ENCODE measurements at places on chromosomes 3 and 15.

- no peak for DNase-seq
Measured at GRCh38 chr3:190302212-190302867, 19.9 kb downstream of the CLDN1 start.

GRCh38 chr15:93722165-93722564, 509.2 kb upstream of the MCTP2 start:
- DNase-seq, result no peak

DNA sequence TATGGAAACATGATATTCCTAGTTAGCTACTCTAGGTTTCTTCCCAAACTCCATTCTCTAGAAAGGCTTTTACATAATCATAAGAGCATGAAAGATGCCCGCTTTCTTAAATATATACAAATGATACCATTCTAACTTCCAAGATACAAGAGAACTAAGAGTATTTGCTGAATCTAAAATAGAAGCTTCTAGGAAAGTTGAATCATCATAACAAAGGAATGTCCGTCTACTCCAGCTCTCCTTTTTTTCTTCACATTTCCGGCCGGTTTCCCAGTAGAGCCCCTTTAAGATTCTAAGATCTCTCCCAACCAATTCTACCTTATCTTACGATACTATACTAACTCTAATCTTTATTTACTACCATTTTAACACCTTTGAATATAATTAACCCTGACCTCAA, 60.1 kb downstream of the RAD18 start:
- DNase-seq, result no peak

DNA sequence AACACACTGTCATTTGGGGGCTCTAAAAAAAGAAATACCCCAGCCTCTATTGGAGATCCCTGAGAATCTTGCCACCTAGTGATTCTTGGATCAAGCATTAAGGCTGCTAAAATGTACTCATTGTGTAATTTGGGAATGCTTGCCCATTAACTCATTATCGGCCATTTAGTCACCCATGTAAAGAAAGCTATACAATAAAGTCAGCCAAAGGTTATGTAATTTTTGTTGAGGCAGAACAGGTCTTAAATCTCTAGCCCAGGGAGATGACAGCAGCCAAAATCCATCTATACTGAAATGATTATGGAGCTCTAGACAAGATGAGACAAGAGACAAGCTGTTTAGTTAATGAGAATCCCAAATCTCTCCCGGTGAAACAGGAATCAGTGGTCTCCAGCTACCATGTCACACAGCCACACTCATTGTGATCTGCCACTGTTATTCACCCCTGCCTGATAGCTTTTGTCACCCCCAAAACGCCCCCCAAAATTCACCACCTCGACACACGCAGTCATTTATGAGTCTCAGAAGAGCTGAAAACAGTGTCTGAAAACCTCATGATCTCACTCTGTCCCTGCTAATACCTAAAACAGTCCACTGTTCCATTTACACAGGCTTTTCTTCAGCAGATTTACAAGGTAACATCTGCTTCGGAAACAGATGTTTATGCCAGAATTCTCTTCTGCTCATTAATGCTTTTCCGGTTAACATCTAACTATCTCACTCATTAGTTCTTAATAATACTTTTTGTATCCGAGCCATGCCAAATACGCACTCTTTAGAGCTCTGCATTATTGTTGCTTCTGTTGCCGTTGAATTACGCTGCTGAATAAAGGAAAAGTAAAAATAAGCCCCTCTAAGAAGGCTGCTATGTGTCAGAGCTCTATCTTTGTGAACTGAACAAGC, 138.5 kb downstream of the RORA start:
- no peak for DNase-seq

GRCh38 chr3:133364704-133365103, 35.2 kb upstream of the BFSP2 start:
- DNase-seq, result no peak

GRCh38 chr15:63818191-63818590, 15.6 kb downstream of the HERC1 start:
- DNase-seq, result no peak

DNA sequence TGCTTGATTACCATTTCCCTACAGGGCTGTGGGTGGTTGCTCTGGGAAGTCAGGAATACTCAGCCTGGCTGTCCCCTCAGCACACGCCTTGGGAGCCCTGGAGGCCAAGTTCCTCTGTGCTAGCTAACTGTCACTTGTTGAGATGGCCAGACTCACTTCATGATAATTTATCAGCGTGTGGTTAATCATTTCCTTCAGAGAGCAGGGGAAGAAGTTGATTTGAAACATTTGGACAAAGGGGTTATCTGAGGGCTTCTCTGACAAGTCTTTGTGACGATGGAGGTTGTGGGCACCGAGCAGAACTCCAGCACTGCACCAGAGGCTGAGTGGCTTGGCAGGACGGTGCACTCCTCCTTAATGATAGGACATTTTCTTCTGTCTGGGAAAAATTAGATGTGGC, 61.9 kb downstream of the WHAMM start:
- DNase-seq, result no peak

GRCh38 chr3:14536837-14537589, 3.1 kb downstream of the GRIP2 start:
- DNase-seq, result no peak

DNA sequence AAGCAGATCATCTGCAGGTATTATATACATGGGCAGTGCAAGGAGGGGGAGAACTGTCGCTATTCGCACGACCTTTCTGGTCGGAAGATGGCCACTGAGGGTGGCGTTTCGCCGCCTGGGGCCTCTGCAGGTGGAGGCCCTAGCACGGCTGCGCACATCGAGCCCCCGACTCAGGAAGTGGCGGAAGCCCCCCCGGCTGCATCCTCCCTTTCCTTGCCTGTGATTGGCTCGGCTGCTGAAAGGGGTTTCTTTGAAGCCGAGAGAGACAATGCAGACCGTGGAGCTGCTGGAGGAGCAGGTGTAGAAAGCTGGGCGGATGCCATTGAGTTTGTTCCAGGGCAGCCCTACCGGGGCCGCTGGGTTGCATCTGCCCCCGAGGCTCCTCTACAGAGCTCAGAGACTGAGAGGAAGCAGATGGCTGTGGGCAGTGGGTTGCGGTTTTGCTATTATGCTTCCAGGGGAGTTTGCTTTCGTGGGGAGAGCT, 639 bp downstream of the MKRN3 start:
- no peak for DNase-seq

DNA sequence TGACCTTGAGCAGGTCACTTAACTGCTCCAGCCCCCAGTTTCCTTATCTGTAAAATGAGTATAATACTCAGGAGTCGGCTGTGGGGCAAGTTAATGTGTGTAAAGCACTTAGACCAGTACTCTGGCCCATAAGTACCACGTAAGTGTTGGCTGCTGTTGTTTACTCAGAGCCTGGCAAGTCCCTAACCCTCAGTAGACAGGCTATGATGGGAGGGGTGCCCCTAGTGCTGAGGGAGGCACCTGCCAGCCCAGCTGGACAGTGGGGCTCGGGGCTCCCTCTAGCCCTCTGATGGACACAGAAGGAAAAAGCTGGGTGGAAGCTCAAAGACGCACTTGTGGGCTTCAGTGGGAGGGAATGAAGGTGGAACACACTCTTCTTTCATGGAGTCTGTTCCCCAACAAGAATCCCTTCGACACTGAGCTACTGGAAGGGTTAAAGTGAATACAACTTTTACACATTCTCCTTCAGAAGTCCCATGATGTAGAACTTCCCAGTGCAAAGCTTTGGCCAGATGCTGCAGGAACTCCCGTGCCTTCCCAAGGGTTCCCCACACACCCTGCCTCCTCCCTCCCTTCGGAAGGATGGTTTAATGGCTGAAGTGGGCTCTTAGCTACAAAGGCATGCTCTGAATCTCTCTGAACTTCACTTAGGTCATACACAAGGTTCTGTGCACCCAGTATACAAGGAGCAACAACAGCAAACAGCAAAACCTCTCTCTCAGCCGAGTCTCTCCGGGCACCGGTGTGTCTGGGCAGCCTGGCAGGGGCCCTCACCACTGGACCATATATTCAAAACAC, 25.4 kb downstream of the TMEM44 start:
- DNase-seq, result no peak

DNA sequence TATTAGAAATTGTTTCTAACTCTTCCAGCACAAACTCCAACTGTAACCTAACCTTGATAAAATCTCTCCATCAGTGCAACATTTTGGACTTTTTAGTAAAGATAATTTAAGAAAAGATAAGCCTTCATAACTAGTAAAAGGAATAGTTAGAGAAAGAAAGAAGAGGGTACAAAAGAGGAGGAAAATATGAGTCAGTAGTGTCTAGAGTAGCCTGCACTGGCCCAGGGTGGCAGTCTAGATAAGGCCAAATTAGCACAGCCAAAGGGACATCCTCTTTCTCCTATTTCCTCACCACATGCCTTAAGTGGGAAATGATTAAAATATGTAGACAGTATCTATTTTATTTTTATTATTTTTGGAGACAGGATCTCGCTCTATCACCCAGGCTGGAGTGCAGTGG, 3.7 kb downstream of the PROS1 start:
- DNase-seq, result no peak

- DNase-seq, result no peak
Measured at GRCh38 chr3:29614954-29615353, 334.1 kb downstream of the RBMS3 start.

DNA sequence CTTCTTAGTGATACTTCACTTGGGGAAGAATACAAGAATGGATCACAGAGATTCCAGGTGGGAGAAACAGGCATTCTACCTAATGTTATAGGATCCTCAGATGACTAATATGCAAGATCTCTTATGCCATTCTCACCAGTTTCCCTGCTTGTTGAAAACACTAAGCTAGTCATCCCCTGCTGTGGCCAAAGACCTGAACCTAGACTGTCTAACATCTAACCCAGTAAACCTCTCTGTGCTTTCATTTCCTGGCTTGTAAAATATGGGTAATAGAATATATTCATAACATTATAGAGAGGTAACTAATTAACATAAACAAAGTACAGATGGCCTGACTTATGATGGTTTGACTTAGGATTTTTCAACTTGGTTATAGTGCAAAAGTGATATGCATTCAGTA, 776.3 kb downstream of the TUSC7 start:
- DNase-seq, result no peak

DNA sequence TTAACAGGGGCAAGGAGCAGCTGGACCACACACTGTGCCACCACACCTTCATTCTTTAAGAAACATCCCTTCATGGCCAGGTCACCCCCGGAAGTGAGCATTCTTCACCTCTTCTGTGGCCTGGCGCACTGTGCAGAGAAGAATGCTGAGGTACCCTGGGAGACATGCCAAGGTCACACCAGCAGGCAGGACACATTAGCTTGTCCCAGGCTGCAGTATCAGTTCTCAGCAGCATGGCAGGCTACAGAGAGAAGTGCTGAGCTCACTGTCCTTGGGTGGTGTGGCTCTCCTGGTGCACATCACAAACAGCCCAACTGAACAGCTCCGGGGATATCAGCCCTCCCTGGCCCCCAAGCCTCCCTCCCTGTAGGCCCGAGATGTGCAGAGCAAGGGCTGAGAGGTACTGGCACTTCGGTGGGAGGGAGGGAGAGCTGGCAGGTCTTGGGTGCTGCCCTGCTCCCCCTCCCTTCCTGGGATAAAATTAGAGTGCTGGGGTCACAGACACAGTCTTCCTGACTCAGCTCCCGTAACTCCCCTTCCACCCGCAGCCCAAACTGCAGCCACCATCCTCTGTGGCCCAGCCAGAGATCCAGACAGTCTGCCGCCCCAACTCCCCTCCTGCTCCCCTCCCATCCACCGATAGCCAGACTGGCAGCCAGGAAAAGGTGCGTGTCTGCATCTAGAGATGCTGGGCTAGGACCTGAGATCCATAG, 13.4 kb downstream of the SEMA7A start:
- no peak for DNase-seq

DNA sequence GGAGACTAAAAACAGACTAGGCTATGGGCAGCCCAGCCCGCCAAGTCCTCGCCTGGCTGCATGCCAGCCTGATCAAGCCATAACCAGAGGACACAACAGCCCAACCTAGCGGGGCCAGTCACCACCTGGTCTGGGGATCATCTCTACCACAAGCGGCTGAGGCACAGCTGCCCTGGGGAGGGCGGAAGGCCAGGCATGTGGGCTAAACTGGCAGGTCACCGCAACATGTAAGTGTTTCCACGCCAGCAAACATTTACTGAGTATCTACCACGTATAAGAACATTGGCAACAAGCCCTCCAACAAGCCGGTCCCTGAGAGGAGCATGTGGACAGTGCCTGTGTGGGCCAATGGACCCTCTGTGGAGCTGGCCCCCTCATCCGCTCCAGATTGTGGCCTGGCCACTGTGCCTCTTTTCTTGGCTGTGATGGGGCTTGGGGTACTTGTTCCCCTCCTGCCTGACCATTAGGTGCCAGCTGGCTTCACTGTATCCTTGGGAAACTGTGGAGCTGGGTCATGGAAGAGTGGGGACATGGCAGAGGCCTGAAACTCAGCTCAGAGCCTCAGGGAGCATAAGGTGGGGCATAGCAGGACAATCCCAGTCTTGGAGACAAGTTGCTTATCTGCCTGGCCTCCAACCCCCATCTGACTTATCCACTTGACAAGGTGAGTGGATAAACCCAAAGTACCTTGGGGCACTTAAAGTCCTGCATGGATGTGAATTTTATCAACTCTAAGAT, 9.0 kb downstream of the UBXN7 start:
- no peak for DNase-seq

GRCh38 chr3:100563652-100564211, 45.7 kb upstream of the ADGRG7 start:
- no peak for DNase-seq

DNA sequence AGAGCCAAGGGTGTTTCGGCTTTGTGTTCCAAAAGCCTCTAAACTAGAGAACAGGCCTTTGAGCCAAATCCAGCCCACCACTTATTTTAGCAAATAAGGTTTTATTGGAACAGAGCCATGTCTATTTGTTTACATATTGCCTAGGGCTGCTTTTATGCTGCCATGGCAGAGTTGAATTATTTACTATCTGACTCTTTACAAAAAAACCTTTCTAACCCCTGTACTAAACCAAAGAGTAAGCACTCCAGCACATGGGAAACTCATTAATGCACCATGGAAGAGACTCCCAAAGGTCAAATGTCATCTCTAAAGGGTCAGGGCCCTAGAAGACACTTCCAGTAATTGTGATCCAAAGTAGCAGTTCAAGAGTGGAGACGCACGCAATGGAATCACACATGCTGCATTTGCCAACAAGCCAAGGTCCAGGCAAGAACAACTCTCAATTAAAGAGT, 22.3 kb downstream of the OSBPL10 start:
- DNase-seq, result no peak

DNA sequence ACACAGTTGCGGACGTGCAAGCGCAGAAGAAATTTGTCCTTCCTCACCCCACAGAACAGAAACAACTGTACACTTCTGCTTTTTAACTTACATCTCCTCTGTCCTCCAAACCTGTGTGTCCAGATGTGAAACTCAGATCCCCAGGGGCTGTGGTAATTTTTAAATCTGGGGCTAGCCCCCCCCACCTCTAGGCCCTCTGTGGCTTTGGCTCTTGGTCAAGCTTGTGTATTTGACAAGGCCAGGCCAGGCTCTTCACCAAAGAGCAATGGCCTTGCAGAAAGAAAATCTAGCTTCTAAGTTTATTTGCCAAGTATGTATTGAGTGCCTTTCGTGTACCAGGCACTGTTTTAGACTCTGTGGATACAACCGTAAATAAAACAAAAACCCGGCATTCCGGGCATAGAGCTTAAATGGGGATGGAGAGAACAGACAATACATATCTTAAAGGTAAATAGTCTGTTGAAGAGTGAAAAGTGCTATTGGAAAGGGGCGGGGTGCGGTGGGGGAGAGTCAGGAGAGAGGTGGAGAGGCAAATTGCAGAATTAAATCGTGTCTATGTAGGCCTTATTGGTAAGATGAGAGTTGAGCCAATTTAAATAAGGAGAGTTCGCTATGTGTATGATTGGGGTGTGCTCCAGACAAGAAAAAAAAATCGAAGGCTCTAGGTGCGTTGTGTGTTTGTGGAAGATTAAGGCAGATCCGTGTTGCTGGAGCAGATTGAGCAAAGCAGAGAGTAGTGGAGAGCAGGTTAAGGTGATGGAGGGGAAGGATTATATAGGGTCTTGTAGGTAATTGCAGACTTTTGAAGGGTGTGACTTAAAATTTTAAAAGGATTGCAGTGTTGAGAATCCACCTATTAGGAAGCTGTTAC, 781 bp upstream of the DPH6 start:
- DNase-seq, result no peak

Data from AG09309 (cell line).